ENCODE measurements at places on chromosomes 3 and 15.

- no peak for DNase-seq
Measured at GRCh38 chr15:40618023-40618422, 24.0 kb downstream of the KNL1 start.

DNA sequence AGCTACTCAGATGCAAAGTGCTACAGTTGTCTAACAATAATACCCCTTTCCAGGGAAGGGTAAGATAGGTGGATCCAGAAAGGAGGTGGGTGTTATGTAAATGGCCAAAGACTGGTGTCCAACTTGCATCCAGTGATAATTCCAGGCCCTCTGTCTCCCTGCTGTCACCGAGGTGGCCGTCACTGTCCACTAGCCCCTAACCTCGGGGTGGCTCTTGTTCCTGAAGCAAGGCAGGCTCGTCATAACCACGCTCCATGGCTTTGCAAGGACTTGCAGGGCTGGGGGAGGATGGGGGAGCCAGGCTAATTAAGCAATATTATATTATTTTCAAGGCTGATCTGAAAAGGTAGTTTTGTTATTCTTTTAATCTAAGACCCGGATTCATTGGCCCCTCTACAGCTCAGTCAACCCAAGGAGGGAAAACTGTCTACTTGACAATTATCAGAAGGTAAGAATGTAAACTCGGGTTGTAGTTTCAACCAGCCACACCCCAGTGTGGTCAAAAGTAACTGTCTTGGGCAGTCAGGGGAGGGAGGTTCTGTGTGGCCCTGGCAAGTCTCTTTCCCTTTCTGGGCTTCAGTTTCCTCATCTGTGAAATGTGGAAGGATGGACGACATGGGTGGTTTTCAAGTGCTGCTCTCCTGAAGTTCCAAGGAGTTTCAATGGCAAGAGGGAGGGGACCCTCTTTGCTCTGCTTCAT lies 220.1 kb upstream of the BHLHE40 start:
- no peak for DNase-seq

DNA sequence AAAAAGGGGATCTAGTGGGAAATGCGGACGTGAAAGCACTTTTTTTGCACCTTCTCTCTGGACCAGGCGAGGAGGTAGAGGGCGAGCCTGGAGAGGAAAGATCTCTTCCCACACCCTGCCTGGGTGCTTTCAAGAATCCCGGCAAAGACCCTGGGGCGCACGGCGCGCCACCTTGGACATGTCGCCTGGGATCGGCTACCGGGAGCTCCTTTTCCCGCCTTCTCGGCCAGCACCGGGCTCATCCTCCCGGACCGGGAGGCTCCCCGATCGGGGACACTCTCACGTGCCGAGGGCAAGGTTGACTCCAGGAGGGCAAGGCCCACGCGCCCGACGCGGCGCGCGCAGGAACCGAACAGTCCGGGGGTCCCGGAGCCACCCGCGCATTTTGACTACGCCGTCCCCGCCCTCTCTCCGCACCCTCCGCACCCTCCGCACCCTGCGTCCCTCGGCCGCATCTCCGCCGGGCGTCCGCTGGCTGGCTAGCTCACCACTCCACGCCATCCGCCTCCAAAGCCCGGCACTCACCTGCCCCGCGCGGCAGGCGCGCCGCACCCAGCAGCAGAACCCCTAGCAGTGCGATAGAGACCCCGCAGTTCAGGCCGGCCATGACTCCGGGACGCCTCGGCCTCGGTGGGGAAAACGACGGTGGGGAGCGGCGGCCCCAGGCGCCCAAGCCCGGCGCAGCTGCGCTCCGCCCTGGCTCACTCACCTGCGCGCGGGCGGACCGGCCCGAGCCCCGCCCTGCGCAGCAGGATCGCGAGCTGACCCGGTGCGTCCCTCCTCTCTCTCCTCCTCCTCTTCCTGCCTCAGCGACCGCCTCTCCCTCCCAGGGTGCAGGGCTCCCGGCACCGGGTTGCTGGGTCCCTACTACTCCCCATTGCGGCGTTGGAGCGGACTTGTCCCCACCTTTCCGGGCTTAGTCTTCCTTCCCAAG lies at the start of gene CDCP1:
TSS of gene CDCP1 (minus strand) at position 698 of the 934 bp plus-strand sequence. CDS start at position 607, 91 bp downstream.
- DNase-seq = no peak

DNA sequence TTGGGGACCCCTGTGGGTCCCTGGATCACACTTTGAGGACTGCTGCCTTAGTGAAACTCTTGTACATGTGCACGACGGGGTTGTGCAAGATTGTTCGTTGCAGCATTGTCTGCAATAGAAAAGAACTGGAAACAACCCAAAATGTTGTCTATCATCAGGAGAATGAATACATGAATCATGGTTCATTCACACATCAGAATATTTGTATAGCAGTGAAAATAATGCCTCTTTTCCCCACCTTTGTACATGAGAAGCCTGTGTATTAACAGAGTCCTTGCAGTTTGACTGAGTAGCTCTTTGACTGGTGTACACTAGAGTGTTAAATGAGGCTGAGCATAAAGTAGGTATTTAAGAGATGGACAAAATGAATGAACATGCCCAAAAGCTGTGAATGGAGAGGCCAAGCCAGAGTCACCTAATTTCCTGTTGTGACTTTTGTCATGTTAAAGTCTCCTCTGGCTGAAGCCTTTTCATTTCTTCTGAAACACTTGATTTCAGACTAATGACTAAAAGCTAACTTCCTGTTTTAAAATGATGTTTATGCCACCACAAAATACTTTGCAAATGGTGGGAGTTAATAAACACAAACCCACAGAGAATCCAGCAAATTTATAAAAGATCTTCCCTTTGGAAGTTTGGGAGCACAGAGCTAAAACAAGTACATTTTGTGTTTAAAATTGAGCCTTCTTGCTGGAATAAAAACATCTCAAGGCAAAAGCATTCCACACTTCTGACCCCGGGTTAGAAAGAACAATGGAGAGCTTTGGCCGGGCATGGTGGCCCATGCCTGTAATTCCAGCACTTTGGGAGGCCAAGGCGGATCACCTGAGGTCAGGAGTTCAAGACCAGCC lies 20.6 kb upstream of the USP3 start:
- no peak for DNase-seq

GRCh38 chr3:101043687-101044078 lies 50.5 kb upstream of the ABI3BP start:
- no peak for DNase-seq

DNA sequence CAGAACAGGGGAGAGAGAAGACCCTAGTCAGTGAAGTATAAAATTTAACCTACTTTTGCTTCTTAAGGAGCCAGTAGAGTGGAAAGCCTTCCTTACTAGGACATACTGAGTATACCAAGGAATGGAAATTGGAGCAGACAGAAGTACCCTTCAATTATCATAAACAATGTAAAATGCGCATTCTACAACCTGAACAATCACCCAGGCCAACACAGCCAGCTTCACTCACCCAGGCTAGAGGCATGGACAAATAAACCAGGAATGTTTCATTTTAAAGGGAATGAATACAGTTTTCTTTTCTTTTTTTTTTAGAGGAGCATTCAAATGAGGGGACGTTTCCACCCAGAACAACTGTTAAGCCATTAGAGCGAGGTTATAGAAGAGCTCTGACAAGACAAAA lies 41.9 kb upstream of the PLXND1 start:
- no peak for DNase-seq

- no peak for DNase-seq
Measured at GRCh38 chr15:48696627-48697312, 51.3 kb upstream of the FBN1 start.

- no peak for DNase-seq
Measured at GRCh38 chr15:56040081-56041035, 46.9 kb upstream of the NEDD4 start.

DNA sequence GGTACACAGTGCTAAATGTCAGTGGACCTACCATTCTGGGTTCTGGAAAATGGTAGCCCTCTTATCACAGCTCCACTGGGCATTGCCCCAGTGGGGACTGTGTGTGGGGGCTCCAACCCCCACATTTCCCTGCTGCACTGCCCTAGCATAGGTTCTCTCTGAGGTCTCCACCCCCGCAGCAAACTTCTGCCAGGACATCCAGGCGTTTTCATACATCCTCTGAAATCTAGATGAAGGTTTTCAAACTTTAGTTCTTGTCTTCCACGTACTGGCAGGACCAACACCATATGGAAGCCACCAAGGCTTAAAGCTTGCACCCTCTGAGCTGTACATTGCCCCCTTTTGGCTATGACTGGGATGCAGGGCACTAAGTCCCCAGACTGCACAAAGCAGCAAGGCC lies 788.2 kb upstream of the ALCAM start:
- no peak for DNase-seq

DNA sequence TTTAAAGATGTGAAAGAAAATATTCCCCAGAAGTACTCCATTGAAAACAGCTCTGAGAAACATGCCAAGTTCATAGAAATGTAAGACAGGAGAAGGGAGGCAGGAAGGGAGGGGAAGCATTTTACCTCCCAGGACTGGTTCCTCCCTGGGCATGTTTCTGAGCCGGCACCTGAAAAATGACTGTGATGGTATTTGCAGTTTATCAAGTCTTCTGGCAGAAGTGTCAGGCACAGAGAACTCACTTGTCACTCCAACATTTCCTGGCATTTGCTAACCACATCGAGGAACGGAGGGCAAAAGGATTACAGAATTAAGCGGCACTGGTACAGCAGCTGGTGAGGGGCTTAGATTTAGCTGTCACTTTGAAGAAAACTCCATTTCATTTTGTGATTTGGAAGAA lies 1054.0 kb downstream of the TUSC7 start:
- no peak for DNase-seq

DNA sequence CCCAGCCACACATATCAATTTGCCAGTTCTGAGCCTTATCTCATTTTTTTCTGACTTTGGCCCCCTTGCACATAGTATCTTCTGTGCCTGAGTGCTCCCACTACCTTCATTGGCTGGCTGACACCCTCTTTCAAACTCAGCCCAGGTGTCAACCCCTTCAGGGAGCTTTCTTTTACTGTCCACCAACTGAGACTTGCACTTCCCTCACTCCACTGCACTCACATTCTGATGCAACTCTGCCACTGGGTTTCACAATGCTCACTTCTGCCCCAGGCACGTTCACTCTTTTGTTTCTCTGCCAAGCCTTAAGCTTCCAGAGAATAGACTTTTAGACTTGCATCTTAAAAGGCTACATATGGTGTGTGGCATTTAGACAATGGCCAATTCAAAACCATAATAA lies 101.5 kb upstream of the CBLB start:
- DNase-seq = no peak

DNA sequence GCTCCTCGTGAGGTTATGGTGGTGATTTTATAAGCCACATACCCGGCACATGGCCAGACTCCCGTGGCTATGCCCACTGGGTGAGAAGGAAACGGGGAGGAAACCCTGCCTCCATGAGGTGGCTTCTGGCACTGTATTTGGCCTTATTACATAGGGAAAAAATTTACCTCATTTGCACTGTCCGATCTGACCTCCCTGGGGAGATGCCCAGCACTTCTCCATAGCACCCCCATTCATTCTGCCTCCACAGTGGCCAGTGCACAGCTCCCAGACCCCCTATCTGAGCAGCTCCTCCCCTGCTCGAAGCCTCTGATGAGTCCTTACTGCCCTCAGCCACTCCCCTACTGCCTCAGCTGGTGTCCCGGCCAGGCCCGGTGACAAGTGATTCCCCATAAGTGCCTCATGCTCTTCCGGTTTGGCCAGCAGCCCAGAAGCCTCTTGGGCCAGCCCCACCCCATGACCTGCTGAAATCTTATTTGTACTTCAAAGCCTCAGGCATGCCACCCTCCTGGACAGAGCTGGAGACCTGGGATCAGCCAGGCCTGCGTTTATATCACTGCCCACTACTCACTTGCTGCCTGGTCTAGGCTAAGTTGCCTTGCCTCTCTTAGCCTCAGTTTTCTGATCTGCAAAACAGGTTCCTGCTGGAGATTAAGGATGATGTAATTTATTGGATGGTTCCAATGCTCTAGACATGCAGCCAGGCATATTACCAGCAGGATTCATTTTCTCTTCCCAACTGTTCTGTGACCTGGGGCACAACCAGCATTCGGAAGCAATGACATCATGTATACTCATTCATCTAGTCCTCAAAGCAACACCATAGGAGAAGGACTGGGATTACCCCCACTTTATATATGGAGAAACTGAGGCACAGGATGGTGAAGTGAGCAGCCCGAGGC lies 30.6 kb upstream of the SLC6A6 start:
- DNase-seq = no peak

DNA sequence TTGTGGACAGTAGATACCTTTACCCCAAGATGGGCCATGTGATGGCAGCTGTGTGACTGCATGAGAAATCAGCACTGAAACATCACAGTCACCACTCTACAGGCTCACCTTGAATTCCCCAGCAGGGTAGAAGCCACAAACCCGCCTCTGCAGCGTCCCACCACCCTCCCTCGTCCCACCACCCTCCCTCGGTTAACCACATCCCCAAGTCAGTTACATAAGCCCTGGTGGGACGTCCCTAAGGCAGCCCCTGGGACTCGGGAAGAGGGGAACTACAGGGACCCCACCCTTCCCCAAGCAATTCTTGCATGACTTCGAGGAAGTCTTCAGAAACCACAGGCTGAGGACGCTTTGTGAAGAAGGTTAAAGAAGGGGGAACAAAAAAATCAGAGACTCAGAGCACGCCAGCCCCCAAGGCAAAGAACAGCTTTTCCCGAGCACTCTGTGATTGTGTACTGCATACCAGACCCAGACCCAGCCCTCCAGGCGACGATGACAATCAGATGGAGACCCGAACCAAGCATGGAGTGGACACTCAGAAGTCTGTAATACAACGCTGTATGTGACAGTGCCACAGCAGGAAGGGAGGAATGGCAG lies 60.5 kb downstream of the SH3BP5 start:
- DNase-seq = peak; percentile 91

DNA sequence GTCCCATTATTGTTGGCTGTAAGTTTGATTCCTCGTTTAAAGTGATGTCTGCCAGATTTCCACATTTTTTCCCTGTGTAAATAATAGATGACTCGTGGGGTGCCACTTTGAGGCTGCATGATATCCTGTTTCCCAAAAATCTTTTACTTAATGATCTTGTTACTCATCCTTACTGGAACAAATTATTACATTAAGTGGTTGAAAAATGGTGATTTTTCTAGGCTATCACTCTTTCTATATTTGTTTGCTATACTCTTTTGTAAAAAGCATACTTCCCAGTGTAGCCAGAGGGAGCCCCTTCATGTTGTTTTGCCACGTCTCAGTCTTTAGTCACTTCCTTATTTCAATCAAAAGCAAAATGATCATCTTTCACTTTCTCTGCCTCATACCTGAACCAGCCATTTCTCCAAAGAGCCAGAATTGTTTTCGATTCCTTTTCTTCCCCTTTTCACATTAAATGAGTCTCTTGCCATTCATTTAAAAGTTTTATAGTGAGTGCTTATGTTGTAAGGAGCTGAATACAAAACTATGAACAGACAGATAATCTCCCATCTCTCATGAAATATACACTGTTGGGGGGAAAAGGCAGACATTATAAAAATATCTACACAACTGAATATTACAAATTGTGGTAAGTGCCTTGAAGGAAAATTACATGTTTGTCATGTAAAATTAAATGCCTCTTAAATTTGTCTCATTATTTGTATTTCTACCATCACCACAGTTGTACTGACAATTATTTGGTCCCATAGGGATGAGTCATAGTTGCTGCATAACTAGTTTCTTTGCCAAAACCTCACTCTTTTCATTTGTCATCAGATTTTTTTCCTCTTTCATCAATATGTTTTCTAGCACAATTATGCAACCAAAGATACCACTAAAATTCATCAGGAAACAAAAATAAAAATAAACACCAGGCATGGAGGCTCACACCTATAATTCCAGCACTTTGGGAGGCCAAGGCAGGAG lies 41.5 kb downstream of the ADGRG7 start:
- no peak for DNase-seq

Data from T-helper 1 cell (primary cell).